ENCODE measurements at places on chromosomes 4 and X.

- no peak for DNase-seq
These were observed 74.6 kb upstream of the NEIL3 start for GRCh38 chr4:177235026-177235425.

DNA sequence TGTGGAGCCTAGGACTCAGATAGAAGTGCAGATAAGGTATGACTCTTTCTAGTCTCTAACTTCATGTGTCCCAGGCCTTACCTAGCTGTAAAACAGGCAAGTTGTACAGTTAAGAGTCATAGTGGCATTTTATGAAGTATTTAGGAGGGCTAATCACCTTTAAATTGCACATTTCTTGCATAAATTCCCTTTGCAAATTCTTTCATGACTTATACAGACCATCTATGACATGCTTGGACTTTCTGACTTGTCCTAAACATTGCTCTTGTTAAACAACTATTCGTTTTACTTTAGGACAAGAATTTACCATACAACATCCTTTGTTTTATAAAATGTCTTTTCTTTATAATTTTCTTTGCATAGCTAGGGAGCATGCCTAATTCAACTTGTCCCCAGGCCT, 7.8 kb upstream of the RRAGB start:
- no peak for DNase-seq

GRCh38 chr4:181301735-181302710, 941.2 kb upstream of the TENM3 start:
- DNase-seq = no peak

GRCh38 chr4:79757600-79757999, 315.4 kb downstream of the ANTXR2 start:
- no peak for DNase-seq

DNA sequence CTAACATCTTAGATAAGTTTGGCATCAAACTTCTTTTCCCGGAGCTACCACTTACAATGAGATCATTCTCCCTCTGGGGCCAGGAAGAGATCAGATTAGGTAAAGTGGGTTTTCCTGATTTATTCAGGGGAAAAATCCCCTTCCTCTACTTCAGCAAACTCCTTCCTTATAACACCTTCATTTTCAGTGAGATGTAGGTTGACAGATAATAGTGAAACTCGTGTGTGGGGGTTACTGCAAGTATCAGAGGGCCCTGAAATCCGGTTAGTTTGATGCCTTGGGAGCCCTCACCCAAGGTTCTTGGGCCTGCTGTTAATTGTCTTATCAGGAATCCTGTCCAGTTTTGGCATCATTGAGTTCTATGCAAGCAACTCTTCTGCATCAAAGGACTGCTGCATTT, 10.8 kb downstream of the FTHL17 start:
- DNase-seq = no peak

GRCh38 chr4:146550161-146550560, 28.4 kb upstream of the SLC10A7 start:
- no peak for DNase-seq
